ENCODE measurements at places on chromosomes 3 and 15.

GRCh38 chr15:45434078-45434567 is 55.8 kb upstream of the GATM start:
- DNase-seq = no peak

GRCh38 chr15:70171256-70171886 is 73.7 kb upstream of the TLE3 start:
- DNase-seq = no peak

DNA sequence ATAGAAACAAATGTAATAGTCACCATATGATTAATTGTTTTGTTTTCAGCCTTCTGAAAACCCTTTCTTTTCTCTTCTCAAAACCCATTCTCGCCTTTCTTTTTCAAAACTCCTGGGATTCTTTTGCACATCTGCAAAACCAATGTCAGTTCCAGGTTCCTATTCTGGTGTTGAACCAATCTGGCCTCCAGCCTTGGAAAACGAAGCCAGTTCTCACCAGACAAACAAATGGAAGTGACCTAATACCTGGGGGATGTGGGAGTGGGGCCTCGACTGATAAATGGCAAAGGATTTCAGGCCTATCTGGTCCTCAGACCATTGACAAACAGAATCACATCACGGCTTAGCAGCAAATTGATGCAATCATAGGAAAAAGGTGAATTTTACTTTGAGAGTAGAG is 73.0 kb downstream of the COL8A1 start:
- DNase-seq = no peak

DNA sequence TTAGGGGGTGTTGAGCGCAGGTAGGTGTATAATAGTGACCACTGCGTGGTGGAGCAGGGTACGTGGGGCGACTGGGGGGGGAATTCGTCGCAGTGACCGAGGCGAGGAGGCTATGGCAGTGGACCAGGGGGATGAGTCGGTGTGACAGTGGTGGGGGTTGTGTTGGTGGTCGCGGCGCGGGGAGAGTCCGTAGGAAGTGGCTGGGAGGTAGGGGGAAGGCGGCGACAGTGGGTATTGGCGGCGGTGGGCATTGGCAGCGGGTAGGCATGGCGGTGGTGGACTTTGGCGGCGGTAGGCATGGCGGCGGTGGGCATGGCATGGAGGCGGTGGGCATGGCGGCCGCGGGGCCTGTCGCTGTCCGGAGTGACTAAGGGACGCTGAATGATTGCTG is 739 bp downstream of the SNRPN start:
- DNase-seq = no peak

- no peak for DNase-seq
Observed at GRCh38 chr3:131960324-131960723, 74.5 kb downstream of the CPNE4 start.

DNA sequence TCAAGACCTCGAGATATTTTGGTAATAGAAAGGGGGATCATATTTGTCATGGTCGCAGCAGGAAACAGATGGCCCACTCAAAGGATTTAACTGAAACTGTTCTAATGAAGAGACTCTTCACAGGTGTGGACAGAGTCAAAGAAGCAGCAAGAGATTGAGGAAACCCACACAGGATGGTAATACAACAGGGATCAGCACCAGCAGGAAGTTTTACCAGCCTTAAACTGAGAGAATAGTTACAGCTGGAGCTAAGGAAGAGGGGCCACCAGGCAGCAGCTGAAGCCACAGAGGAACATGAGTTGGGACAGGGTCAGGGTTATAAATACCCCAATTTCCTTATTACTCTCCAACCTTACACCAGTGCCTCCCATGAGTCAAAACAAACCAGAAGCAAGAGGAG is 131.8 kb upstream of the UBE2E2 start:
- DNase-seq = no peak

DNA sequence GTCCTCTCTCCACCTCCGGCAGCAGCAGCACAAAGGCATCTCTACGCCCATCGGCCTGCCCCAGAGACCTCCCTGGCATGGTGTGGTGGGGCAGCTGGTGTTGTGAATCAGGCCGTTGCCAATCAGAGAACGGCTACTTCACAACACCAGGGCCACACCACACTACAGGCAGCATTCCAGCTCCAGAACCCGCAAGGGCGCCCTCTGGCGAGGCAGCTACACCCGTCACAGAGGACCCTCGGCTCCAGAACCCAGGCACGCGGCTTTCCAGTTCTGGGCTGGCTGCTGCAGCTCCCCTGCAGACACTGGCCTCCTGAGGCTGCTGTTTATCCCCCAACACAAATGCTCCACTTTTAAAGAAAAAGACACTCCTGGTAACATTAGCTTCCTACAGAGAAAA is 127.5 kb upstream of the TOPAZ1 start:
- peak; percentile 9 for DNase-seq

- no peak for DNase-seq
Observed at GRCh38 chr3:43695443-43695842, 4.7 kb downstream of the ABHD5 start.

- no peak for DNase-seq
Observed at GRCh38 chr3:169848741-169849140, 21.0 kb downstream of the LRRC31 start.

- peak; percentile 9 for DNase-seq
Observed at GRCh38 chr3:67601919-67602608, 52.3 kb downstream of the SUCLG2 start.

DNA sequence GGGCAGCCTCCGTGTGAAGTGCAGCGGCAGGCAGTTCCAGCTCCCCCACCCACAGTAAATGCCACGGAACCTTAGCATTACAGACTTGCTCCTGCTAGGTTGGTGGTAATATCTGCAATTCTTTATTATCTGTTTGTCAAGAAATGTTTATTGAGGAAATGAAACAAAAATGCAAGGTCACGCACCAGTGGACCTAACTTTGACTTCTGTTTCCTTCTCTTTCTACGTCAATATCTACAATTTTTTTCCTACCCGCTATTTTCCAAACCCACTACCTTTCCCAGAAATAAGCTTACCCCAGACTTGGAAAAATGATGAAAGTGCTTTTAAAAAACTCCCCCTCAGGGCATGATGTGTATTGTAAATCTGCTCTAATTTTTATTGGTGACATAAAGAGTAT is 18.9 kb downstream of the ILDR1 start:
- no peak for DNase-seq

DNA sequence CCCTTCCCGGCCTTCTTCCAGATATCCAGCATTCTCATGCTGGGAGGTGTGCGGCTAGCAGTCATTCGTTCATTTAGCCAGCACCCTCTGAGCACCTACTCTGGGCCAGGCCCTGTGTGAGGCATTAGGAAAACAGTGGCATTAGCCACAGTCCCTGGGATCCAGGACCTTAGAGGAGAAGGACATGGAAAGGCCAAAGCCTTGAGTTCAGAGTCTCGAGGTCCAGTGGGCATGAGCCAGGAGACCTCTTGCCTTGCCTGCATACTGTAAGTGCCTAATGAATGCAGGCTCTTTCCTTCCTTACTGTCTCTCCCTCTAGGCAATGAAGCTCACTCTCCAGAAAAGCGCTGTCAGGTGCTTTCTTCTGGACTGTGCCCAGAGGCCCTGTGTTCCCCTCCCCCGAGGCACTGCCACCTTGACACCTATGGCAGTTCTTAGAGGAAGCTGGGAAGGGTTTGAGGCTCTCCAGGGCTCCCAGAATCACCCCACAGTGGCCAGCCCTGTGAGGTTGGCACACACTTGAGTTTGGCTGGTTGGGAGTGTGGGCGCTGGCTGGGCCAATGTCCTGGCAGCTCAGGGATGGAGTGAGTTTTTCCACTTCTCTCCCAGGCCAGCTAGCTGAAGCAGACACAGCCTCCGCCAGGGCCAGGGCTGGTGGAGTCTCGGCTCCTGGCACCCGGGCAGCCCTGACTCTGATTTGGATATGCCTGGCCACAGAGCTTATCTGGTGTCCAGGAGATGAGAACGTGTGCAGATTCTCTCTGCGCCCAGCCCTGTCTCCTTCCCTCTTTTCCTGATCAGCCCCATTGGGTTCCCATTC is 5.4 kb downstream of the CORO2B start:
- no peak for DNase-seq

DNA sequence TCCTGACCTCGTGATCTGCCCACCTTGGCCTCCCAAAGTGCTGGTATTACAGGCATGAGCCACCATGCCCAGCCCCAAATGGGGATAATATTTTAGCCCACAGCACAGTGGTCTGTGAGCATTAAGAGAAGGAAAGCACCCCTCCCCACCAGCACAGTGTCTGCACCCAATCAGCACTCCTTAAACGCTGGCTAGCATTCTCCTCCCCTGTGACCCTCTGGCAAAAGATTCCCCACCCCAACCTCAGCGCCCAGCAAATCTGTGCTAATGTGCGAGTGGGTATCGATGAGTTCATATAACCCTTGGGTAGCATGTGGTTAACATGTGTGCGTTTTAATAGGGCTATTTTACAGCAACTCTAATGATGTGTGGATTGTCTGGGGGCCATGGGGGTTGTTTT is 18.3 kb upstream of the EPHB3 start:
- DNase-seq = no peak

Measured in CD4-positive, alpha-beta T cell treated with Interferon alpha-2 for 1 hour (primary cell).